Activated naive CD8-positive, alpha-beta T cell treated with anti-CD3 and anti-CD28 coated beads, Interleukin-2, amount 50 U/mL, for 16 hours (primary cell): ENCODE measurements at places on chromosomes 5 and 9.

DNA sequence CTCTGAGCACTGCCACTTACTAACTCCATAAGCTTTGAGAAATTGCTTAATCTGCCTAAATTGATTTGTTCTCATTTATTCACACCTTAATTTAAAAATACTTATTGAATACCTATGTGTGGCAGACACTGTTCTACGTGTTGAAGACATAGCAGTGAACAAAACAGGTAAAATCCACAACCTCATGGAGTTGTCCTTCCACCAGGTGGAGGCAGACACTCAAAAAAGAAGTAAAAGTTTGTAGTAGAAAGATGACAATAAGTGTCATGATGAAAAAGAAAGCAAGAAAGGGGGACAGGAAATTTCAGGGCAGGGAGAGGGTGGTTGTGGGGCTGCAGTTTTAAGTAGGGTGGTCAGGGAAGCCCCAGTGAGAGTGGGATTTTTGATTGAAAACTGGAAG lies 94.9 kb downstream of the SREK1 start:
- no peak for DNase-seq

- DNase-seq, result no peak
These were observed 9.5 kb downstream of the GDNF start for GRCh38 chr5:37830348-37830747.

DNA sequence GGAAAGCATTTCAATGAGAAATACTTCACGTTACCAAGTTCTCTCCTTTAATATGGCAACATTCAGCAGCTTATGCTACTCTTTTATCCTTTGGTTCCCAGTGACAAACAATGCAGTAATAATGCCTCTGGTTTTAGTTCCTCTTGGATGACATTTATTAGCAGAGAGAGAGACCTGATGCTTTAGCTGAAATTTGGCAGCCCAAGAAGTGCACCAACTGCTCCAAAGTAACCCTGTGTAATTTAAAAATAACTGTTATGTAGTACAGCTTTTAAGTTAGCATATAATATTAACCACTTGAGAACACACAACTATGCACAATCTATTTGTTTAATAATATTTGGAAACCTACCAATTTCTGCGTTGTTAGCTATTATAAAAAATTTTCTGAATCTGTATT lies 21.8 kb downstream of the PANK3 start:
- no peak for DNase-seq

GRCh38 chr5:127429928-127430327 lies 87.5 kb upstream of the PRRC1 start:
- DNase-seq, result no peak
